ENCODE measurements at places on chromosomes 16 and 17. TPM values are rescaled to one million over a fixed set of nuclear protein-coding genes. Genes with fewer than 3 reads are reported as not detected.

Gene MT3
- not detected for total RNA-seq

Gene SCNN1B
- 4.7 TPM for total RNA-seq

Gene HBA2
- total RNA-seq: 6.0 TPM

Gene RND2
- total RNA-seq: 0.52 TPM

Gene EIF3C
- total RNA-seq: 145 TPM

Gene PRSS33
- not detected for total RNA-seq

Gene NF1
- 54.7 TPM for total RNA-seq

Gene CFAP52
- total RNA-seq: not detected

Gene MIEF2
- total RNA-seq: 21.8 TPM

GRCh38 chr16:49932946-49933345 lies 77.0 kb upstream of the ZNF423 start:
- no peak for DNase-seq

DNA sequence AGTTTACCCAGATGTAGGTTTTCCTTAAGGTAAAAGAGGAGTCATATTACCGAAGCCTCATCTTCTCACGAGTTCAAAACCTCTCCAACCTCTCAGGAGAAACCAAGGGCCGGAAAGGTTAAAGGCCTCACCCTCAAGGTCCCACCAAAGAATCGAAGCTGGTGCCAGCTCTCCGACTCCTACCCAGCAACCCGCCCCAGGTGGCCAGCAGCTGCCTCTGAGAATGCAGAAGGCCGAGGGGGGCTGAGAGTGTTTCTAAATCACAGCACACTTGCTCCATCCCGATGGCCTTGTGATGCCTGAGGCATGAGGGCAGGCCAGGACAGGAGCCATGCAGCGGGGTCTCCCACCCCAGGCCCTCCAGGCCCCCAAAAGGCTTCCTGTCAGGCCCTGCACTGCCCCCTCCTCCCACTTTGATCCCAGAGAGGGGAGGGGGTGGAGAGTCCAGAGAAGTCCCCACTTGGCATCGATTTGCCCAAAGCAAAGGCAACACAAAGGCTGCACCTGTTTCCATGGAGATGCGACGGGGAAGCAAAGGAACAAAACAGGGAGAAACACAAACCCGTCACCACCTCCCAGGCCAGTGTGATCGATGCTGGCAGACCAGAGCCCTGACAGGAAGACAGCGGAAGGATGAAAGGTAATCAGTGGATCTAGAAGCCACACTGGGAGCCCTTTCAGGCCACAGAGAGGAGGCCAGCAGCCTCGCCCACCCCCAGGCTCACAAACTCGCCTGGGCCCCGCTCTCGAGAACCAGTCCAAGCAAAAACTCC lies 39.0 kb downstream of the CUEDC1 start:
- peak; percentile 49 for DNase-seq

DNA sequence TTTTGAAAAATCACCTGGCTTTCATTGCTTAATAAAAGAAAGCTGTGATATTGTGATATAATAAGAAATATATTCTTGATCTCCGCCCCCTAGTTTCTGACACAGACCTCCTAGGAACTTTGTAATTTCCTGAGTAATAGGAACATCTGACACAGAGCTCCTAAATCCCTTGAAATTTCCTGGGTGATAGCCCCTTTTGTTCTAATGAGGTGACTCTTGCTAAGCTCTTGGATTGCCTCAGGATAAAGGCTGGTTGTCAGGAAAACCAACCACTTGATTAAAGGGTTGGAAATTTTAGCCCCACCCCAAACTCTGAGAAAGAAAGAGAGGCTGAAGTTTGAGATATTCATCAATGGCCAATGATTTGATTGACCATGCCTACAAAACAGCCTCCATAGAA lies 326.4 kb upstream of the KIF2B start:
- DNase-seq: no peak

- peak; percentile 69 for DNase-seq
Measured at GRCh38 chr16:67847064-67847861, at the start of gene CENPT. TSS of gene CENPT (minus strand) at chr16:67847693. CDS start at chr16:67833859, 13,834 bp downstream.

DNA sequence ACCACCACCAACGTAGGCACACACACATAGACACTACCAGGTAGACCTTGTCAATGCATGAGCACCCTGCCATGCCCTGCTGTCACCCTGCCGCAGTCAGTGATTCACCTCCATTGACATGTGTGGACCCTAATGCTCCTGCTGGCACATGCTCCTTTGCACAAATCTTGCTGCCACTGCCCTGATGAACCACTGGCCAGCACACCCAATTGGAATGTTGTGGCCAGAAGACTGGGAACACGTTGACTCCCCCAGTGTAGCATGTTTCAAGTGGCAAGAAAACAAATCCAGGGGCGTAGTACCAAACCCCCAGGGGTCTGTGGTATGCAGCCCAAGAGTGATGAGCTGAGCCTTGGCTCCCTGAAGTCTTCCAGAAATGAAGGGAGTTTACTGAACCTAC lies 486.4 kb upstream of the KIF2B start:
- no peak for DNase-seq

DNA sequence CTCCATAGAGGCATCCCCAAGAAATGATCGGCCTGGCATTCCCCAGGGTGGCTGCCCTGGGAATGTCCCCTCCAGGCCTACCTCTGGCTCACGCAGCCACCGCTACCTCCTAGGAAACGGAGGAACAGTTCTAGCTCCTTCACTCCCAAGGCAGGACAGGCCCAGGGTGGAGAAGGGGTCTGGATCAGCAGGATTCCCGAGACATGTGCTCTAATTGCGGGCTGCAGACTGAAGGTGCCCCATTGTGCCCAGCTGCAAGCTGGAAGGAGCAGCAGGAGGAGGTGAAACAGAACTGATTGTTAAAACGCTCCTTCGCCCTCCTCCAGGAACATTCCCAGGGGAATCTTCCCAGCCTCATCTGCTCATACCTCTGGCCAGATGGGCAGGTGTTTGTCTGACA lies 40.8 kb downstream of the SCNN1G start:
- DNase-seq: no peak

DNA sequence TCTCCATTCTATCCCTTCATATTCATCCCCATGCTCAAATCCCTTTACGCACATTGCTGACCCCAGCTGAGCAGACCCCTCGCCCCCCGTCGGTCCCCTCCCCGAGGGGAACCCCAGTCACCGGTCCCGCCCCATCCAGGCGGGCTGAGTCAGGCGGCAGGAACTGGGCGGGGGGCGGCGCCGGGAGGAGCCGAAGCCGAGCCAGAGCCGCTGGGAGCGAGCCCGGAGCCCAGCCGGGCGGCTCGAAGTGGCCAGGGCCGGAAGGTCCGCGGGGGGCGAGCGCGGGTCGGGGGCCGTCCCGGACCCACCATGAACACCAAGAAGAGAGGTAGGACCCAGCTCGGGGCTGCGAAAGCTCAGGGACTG lies 8.6 kb downstream of the RIPOR1 start:
- peak; percentile 52 for DNase-seq

DNA sequence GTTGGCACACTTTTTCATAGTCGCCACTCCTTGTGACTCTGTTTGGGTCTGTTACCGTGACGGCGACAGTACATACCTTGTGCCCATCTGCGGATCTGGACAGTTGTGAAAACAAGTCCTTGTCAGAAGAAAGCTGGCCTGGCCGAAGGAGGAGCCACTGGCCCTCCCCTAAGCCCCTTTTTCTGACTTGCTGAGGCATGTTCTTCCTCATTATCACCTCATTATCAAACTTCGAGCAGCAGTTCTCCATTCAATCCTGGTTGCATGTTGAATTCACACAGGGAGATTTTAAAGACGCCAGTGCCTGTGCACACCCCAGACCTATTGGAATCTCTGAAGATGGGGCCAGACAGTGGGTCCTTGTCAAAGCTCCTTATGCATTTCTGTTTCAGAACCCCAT lies 61.1 kb downstream of the CYLD start:
- DNase-seq: no peak

GRCh38 chr16:58448890-58449289 lies 51.1 kb upstream of the NDRG4 start:
- DNase-seq: no peak

DNA sequence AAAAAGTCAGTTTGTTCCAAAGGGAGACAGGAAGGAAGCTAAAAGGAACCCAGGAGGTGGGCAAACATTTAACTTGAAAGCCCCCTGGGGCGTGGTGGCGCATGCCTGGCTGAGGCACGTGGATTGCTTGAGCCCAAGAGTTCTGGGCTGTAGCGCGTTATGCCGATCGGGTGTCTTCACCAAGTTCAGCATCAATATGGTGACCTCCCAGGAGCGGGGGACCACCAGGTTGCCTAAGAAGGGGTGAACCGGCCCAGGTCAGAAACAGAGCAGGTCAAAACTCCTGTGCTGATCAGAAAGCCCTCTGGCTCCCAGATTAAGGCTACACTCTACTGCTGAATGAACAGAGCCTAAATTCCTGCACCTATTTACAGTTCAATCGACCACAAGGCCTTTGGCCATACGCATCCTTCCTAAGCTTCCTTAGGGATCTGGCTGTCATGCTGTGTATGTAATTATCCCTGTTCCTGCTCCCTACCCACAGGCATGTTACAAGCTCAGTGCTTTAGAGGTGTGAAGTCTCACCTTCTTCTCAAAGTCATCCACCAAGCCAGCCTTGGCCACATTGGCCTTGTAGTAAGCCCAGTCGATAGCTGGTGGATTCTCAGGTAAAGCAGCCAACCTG lies 5.0 kb downstream of the ATP5PD start:
- DNase-seq: no peak

DNA sequence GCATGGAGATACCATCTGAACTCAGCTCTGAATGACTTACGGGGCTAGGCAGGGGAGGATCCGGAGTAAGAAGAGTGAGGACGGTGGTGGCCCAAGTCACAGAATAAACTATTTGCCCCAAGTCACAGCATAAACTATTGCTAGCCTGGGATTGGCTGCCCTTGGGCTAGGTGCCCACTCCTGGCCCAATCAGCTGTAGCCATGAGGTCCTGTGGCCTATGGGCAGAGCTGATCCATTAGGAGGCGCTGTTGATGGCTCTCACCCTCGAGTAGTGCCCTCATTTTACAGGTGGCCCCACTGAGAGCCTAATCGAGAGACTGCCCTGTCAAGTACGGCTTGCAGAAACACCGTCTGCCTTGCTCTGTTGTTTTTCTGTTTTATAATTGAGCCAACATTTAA lies 62.3 kb upstream of the ZNF423 start:
- DNase-seq: no peak

DNA sequence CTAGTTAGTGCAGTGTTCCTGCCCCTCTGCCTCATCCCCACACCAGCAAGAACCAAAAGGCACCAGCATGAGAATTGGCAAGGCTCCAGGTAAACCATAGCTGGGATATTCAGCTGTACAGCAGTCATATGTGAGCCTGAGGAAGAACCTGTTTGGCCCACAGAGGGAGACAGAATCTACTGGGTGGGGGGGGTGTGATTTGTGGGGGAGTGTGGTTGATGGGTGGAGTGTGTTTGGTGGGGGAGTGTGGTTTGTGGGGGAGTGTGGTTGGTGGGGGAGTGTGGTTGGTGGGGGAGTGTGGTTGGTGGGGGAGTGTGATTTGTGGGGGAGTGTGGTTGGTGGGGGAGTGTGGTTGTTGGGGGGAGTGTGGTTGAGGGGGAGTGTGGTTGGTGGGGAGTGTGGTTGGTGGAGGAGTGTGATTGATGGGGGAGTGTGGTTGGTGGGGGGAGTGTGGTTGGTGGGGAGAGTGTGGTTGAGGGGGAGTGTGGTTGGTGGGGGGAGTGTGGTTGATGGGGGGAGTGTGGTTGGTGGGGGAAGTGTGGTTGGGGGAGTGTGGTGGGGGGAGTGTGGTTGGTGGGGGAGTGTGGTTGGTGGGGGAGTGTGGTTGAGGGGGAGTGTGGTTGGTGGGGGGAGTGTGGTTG lies 19.5 kb downstream of the MINK1 start:
- peak; percentile 31 for DNase-seq

GRCh38 chr16:20383106-20384029 lies 21.2 kb downstream of the PDILT start:
- peak; percentile 85 for DNase-seq

DNA sequence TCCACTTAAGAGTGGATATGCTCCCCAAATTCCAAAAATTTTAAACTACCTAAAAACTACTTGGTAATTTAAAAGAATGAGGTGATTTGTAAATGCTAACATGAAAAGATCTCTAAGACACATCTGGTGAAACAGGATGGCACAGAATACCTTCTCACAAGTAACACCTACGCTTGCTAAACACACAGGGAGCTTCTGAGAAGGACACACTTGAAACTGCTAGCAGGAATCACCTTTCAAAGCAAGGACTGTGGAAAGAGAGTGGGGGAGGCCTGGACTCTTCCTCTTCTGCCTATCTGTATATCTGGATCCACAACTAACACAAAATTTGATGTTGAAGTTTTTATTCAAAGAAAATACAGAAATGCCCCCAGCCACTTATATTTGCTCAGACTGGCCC lies 52.4 kb downstream of the CYTH1 start:
- no peak for DNase-seq

DNA sequence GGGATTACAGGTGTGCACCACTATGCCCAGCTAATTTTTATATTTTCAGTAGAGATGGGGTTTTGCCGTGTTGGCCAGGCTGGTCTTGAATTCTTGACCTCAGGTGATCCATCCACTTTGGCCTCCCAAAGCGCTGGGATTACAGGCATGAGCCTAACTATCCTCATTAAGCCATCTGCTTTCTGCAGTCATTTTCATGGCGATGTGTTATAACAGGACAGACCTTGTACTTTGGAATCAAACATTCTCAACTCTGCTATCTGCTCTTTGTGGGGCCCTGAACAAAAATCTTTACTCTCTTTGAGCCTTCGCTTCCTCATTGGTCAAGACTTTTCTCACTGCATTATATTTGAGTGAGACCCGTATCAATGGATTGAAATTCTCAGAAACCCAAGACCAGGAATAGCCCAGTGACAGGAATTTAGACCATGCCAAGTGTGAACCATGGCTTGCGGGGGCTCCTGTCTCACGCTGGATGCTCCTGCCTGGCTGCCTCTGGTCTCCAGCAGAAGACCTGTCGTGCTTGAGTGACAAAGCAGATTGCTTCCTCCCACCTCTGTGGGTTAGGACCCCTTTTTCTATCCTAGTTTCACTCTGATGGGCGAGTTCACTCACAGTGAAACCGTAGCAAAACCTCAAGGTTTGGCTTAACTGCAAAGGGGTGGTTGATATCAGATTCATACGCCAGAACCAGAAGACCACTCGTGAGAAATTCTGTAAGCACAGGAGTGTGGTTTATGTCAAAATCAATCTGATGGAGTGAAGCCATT lies 519.1 kb downstream of the MAF start:
- DNase-seq: no peak

DNA sequence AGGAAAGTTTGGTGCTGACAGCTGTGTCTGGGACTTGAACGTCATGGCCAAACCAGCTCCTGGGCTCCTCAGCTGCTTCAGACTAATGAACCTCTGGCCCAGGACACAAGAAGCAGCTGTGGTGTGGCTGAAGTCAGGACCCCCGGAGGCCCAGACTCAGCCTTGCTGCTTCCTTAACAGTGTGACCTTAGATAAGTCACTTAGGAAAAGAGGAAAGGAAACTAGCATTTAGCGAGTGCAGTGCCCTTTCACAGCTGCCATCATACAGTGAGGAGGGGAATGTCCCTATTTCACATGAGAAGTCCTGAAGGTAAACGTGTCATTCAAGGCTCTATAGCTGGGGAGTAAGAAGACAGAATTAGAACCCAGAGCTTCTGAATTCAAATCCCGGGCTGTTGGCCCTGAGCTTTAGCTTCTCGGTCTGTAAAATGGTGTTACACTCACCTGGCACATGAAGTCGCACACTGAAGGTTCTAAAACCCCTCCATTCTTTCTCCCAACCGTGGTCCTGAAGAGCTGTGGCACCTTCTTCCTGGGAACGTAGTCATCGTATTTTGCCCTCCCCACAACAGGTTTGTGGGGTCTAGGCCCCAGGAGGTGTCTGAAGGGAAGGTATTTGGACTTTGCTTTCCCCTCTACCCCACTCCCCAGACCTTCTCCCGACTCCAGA lies 910 bp upstream of the RAMP2 start:
- DNase-seq: no peak

GRCh38 chr16:87806641-87807546 lies 41.1 kb upstream of the KLHDC4 start:
- DNase-seq: peak; percentile 65

- no peak for DNase-seq
Measured at GRCh38 chr17:50871364-50871763, 5.2 kb upstream of the TOB1 start.

Data from body of pancreas (tissue), 4 donors.